ENCODE measurements at places on chromosomes 1 and 21.

GRCh38 chr21:45747802-45748445 is 104.4 kb downstream of the PCBP3 start:
- peak; percentile 87 for DNase-seq

DNA sequence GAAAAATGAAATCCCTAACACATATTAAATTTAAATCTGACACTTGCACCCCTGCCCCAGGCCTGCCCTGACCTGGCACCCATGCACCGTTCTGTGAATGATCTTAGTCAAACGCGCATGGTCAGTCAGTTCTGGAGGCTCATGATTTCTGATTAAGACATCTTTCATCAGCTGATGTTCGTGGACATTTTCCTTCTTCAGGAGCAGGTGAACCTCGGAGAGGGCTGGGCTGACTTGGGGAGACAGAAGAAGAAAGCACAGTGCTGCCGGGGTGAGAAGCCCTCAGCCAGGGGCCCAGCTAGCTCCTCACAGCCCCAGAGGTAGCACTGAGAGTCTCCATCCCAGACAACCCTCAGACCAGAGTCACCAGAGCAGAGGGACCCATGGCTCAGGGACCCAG is 134.5 kb upstream of the AJAP1 start:
- no peak for DNase-seq

DNA sequence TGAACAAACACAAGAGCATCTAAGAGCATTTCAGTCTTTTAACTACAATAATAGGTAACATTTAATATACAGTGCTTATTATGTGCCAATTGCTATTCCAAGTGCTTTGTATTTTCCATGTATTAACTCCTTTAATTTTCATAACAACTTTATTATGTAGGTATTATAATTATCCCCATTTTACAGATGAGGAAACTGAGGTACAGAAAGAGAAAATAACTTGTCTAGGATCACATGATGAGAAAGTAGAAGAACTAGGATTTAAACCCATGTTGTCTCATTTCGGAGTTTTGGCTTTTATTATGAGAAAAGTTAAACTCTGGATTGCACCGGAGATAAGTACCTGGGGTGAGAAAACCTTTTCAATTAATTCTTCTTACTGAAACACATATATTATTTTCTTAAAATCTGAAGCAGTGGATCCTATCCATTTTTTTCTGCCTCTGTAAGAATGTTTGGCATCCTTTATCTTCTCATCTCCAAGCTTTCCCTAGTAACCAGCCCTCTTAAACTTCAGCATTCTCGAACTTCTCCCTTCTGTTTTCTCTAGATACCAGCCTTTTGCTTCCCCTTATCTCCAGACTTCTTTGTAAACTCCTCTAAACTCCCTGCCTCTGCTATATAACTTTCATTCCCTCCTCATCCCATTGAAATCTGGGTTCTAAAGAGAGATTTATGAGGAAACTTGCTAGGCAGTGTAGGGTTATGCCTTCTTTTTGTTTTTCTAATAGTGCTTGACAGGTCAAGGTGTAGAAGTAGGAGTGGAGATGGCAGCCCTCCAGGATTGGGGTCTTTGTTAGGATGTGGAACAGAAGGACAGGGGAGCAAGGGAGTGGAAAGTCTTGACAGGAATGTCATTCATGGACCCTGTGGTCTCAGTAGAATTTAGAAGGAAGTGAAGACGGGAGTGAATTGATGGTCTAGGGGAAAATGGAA is 28.3 kb downstream of the POU2F1 start:
- no peak for DNase-seq

DNA sequence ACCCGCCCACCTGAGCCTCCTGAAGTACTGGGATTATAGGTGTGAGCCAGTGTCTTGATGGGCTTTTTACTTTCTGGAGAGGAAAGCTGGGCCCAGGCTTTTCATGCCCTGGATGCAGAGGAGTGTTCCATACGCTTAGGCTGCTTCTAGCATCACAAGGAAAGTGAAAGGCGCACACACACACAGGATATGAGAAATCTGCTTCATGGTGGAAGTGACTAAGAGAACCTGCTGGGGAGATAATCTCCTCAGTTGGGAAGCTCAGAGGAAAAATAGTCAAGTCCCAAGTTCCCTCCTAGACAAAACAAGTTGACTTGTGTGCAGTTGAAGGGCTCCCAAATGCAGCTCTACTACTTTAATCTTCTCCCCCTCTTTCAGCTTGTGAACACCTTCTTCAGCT is 2.2 kb downstream of the NUDC start:
- no peak for DNase-seq

DNA sequence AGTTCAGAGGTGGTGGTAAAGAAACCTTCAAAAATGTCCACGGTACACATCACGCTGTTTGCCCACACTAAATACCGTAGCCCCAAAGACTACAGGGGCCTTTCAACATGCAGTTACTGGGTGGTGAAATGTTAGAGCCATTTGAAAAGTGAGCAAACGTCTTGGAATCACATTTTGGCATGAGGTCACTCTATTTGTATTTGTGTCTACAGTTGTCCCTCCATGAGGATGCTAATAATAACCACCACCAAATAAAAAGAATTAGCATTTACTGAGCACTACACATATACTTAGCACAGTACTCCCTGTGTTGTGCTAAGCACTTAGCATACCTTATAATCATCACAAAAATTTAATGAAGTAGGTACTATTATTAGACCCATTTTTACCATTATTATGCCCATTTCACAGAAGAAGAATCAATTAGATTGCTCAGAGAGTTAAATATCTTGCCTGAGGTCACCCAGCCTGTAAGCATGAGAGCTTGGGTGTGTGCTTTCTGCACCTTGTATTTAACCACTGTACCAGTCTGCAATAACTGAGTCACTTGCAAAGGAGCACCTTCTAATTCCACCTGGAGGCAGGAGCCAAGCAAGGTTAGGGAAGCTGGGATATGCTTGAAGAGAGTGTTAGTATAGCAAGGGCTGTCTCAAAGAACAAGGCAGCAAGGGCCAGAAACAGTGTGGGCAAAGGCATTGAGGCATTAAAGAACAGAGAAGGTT is 57.4 kb downstream of the DNTTIP2 start:
- DNase-seq: no peak

DNA sequence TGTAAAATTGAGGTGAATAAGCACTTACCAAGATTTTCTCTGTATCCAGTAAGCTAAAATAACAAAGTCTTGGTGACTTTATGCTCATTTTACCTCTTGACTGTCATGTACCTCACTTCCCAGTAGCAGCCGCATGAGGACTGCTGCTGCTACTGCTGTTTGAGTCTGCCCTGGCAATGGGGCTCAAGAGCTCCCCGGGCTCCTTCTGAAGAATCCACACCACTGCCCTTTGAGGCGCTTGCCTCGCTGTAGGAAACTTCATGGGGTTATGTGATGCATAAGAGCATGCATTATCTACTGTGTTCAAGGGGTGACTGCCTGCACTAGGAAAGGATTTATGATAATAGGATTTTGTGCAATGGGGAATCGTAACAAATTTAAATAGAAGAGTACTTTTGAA is 113.5 kb downstream of the NTNG1 start:
- no peak for DNase-seq

DNA sequence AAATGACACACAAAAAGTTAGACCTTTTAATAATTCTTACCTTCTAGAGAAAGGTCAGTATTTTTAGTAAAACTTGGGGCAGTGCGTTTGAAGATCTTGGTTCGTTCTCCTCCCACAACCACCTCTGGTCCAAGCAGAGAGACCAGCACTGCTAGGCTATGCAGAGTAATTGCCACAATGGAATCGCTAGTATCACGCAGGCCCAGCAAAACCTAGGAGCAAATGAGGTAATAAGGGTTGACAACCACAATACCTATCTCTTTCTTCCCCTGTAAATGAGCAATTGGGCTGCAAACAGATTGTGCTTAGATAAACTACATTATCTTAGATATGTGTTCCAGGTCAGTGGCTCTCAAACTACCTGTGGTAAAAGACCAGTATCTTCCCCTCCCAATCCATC is 34.7 kb downstream of the SCYL3 start:
- no peak for DNase-seq

GRCh38 chr1:208101661-208102431 is 142.3 kb downstream of the PLXNA2 start:
- no peak for DNase-seq

GRCh38 chr1:108814343-108815125 is 42.4 kb downstream of the AKNAD1 start:
- no peak for DNase-seq

GRCh38 chr1:10643607-10644306 is 152.7 kb downstream of the CASZ1 start:
- DNase-seq: peak; percentile 61

DNA sequence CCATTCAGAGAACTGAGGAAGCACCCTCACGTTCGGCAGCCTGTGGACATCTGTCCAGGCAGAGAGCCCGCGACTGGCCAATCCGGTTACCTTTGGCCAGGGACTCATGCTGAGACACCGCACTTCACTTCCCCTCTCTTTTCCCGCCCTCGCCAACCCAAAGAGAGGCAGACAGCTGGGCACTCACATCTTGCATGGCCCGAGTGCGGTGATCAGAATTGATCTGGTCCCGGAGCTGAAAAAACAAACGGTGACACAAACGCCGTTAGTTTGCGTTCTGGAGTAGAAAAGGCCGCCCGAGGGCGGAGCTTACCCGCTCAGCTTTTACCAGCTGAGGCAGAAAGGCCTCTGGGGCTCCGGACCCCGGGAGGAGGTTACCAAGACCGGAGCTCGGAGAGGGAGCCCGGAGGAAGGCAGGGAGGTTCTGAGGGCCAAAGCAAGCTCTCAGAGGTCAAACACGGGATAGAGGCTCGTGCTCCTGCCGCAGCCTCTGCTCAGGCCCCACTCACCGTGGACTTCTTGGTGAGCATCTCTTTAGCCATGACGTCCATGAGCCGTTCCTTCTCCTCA is 376 bp downstream of the SF3A3 start:
- DNase-seq: peak; percentile 75

GRCh38 chr1:96536581-96536980 is 185.0 kb upstream of the PTBP2 start:
- DNase-seq: no peak

DNA sequence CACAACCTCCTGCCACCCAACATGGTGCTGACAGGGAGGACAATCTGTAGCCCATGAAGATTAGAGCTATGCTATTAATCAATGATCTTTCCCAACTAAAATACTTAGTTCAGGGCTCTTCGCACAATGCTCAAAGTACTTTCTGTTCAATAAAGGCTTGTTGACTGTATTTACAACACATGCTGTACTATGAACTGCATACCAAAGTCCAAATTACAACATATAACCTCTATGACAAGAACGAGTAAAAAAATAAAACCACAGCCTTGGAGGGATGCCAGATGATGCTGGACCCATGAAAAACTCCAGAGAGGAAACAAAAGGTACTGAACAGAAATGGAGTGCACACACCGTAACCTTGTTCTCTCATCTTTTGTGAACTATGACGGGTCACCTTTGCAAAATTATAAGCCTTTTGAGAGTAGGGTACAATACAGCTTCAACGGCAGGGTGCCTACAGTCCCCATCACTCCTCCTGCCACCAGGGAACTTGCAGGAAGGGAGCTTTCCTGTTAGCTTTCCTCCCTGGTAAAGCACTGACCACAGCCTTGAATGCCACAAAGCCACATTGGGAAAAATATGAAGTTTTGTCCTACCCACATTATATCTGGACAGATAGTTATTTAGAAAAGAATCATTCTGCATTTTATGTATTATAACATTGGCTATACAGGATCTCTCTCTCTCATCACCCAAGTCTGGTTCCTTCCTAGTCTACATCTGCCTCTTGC is 175.6 kb downstream of the NRIP1 start:
- no peak for DNase-seq

GRCh38 chr1:184186167-184186566 is 134.6 kb downstream of the TSEN15 start:
- peak; percentile 92 for DNase-seq

- no peak for DNase-seq
These were observed 6.8 kb downstream of the GPR137B start for GRCh38 chr1:236149003-236149595.

- DNase-seq: no peak
These were observed 32.8 kb downstream of the GJA4 start for GRCh38 chr1:34825455-34826091.

GRCh38 chr1:24018611-24019580 is 38.8 kb upstream of the SRSF10 start:
- peak; percentile 81 for DNase-seq

DNA sequence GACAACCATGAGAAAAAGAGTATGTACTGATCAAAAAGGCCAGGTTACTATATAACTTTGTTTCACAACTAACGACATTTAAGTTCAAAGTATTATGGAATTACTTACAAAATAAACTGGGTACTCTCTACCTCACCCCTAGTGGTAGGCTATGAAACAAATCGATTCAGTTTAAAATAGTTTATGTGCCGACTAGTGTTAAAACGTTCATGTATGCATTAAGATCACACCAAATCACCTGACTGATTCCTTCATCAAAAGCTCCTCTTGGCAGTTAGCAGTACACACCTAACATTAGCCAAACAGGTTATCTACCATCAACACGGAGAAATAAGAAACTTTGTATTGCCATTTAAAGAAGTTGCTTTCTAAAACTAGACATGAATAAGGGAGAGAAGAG is 137.1 kb downstream of the AKT3 start:
- DNase-seq: peak; percentile 26

DNA sequence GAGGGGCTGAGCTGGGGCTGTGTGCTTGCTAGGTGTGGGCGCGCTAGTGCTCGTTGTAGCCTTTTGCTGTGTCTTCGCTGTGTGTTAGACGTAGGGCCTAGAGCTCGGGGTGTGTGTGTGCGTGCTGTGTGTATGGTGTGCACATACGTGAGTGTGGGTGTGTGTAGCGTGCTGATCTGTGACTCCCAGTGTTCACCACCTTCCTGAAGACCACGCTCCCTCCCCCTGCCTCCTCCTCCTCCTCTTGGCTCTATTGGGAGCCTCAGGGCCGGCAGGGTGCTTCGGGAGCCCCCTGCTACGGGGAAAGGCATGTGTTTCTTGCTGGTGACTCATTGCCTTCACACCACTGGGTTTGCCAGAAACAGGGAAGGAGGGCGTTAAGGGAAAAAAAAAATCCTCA is 9.4 kb upstream of the KCNC4 start:
- no peak for DNase-seq

DNA sequence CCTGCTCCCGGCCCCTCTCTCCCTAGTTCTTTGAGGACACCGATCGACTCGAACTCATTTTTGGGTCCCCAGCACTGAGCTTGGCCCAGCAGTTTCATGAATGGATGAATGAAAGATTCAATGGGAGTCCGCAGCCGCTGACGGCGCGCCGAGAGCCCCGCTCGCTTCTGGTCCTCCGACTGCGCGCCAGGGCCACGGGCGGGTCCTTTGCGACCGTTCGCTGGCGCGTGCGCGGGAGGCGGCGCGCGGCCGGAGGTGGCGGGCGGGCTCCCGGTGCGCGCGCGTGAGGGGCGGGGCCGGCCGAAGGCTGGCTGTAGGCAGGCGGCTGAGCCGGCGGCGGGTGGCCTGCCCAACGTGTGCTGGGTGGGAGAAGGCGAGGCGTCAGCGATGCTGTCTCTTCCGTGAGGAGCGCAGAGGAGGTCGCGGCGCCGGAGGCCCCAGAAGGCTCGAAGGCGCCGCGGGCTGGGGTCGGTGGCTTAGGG is at the start of gene MAST2:
Gene MAST2, plus strand, starts transcription at position 314 of the 482 bp plus-strand sequence. CDS start 284 bp downstream, outside the sequence.
- DNase-seq: peak; percentile 98

DNA sequence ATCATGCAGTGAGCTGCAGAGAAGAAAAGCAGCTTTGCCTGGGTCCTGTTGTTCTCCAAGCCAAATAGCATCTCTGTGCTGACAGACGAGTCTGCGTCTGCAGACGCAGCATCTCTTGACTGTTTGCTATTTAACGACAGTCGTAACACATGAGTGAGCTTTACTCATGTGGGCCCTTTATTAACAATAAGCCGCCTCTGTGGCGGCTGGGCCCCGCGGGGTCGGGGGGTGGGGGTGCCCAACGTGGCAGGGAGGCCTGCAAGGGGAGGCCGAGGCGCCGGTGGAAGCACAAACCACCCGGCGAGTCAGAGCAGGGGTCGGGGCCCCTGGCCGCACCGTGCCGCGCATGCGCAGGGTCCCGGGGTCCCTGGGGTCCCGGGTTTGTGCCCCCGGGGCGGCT is 435.1 kb downstream of the KIF26B start:
- DNase-seq: no peak

Measured in DMS53 (cell line).